NCI-H187 (cell line): ENCODE measurements at places on chromosomes 5 and 9.

DNA sequence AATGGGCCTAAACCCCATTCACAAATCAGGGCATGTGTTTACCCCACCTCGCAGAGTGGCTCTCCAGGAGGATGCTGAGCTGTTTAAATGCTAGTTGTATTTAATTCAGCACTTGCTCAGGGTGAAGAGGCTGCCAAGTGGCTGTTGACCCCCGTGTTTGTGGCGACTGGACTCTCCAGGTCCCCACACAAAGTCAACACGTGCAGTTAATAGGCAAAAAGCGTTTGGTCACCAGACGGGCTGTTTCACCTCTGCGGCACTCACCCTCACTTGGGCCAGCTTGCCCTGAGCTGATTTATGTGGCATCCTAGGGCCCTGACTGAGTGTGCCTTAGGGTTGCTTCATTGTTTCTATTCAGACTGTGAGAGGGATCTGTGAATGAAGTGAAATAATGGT is 152.3 kb downstream of the GAS1 start:
- DNase-seq: no peak

GRCh38 chr9:112629671-112630485 is 88.0 kb downstream of the INIP start:
- no peak for DNase-seq

DNA sequence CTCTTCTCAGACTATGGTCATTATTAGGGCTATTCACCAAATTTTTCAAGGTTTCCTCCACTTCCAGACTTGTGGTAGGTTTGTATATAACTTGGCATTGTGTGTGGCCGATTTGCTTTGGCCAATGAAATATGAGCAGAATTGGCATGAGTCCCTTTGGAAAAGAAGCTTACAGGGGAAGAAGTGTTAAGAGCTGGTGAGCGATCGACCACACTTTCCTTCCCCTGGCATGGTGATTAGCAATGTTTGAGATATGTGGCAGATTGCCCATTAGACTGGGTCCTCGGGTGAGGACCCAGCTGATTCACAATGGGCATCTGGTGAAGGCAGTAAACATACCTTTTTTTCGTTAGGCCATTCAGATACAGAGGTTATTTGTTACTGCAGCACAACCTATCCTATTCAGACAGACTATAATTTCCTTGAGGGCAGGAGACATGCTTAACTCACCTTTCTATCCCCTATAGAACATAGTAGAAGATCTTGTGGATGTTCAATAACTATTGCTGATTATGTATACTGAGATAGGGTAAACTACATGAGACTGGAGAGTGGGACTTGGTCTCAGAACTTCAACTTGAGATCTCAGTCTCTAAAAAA is 62.8 kb upstream of the KLF9 start:
- DNase-seq: no peak

- DNase-seq: no peak
Observed at GRCh38 chr9:108035487-108035886, 545.9 kb upstream of the KLF4 start.

- DNase-seq: no peak
Observed at GRCh38 chr9:136057236-136058081, 37.6 kb downstream of the NACC2 start.

- DNase-seq: no peak
Observed at GRCh38 chr5:138946241-138946623, 71.1 kb upstream of the LRRTM2 start.

DNA sequence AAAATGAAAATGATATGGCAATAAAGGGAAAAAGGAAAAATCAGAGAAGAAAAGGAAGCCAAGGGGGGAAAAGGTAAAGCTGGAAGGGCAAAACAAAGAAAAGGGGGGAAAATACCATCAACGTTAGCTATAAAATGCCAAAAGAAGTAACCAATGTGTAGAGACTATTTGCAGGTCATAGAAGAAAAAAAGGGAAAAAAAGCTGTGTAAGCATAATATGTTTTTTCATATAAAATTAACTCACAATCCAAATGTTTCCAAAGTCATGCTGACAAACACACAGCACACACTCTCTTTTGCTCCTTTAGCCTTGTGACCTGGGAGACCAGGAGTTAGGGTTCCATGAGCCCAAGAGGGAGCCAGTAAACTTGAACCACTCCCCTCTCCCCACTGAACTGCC is 18.2 kb downstream of the FBN2 start:
- DNase-seq: no peak

GRCh38 chr5:89087551-89088318 is 204.8 kb upstream of the MEF2C start:
- no peak for DNase-seq

GRCh38 chr5:147586832-147587231 is 77.0 kb upstream of the DPYSL3 start:
- DNase-seq: no peak

DNA sequence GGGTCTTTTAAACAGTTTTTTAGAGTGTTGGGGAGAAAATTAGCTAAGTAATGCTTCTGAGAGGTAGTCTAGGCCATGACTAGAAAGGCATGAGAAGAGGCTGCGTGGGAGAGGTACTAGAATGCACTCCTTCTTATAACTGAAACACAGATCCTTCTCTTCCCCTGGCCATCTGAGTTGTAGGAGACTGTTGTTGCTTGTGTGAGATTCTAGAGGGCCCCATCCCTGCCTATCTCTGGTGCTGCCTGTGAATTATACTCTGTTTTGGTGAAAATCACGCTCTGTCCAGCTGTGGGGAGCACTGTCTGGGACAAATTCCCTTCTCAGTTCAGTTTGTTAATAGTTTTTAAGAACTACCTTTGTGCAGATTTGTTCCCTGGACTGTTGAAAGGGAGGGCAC is 37.5 kb downstream of the MAP1B start:
- DNase-seq: no peak

GRCh38 chr5:64180661-64181343 is 15.2 kb downstream of the RNF180 start:
- DNase-seq: no peak

GRCh38 chr9:107465467-107466451 is 23.8 kb downstream of the KLF4 start:
- no peak for DNase-seq

- DNase-seq: no peak
Observed at GRCh38 chr9:20364959-20365358, 257.3 kb downstream of the MLLT3 start.

DNA sequence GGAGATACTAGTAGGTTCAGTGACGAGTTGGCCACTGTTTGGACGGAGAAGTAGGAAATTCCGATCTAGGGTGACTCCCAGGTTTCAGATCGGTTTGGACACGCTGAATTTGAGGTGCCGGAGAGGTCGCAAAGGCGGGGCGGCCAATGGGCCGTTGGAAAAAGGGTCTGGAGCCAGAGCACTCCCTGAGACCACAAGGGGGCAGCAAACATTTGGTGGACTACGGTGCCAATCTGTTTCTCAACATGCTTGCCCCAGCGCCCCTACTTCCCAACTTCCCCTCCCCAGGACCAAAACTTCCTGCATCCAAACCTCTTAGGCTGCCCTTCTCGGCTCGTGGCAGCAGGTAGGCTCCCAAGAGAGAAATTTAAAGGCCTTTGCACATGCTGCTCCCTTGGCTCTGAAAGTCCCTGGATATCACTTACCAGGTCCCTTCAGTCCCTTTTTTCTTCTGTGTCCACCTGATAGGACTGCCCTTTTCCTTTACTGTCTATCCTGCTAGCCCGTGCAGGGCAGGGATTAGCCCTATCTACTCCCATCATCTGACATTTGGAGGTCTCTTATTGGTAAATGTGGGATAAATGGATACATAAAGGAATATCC is 992 bp upstream of the RPP25L start:
- DNase-seq: peak; percentile 21

DNA sequence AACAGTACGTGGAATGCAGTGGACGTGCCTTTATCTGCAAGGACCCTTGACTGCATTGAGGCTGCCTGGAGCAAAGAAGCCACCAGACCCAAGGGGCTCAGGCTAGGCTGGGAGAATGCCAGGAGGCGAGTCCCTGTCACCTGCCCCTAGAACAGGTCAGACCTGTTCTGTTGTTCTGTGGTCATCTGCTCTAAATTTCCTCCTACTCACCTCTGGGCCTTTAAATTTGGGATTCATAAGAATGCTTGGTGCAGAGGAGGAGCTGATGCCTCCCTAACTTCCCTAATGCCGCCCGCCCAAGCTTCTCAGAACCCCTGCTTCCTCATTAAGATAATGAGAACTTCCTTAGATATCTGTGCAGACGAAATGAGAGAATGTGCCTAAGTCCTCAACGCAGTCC is 32.0 kb downstream of the DAPK1 start:
- no peak for DNase-seq

GRCh38 chr5:142201471-142201887 is 92.9 kb downstream of the NDFIP1 start:
- DNase-seq: no peak

GRCh38 chr5:143601917-143602333 is 198.4 kb upstream of the NR3C1 start:
- no peak for DNase-seq

GRCh38 chr5:92907938-92908606 is 672.9 kb downstream of the NR2F1-AS1 start:
- no peak for DNase-seq

- DNase-seq: no peak
Observed at GRCh38 chr9:79551994-79552393, 19.8 kb upstream of the TLE4 start.
